Cardiac atrium fibroblast (primary cell): ENCODE measurements at places on chromosomes 4 and X. TPM values are rescaled to one million over a fixed set of nuclear protein-coding genes. Genes with fewer than 3 reads are reported as not detected.

The MMRN1 gene
- total RNA-seq = 0.65 and 2.0 TPM in 2 replicates

The P2RY4 gene
- not detected in 2 replicates for total RNA-seq

The HMGB2 gene
- total RNA-seq = 19.9 and 23.7 TPM in 2 replicates

The NLGN3 gene
- total RNA-seq = 0.16 TPM in 1 of 2 replicates, not detected in the other

The MAGEA4 gene
- total RNA-seq = not detected in 2 replicates

The AVPR2 gene
- total RNA-seq = not detected in 2 replicates

The GLRA3 gene
- not detected in 2 replicates for total RNA-seq

The SLIT2 gene
- 12.8 and 24.1 TPM in 2 replicates for total RNA-seq

The DCAF8L2 gene
- total RNA-seq = not detected in 2 replicates

The CTAG2 gene
- total RNA-seq = not detected in 2 replicates

The PRRG1 gene
- 27.5 and 27.6 TPM in 2 replicates for total RNA-seq

The SMIM43 gene
- total RNA-seq = 1.1 and 2.1 TPM in 2 replicates

The FGF16 gene
- total RNA-seq = not detected in 2 replicates

The NLGN4X gene
- total RNA-seq = 0.18 and 0.49 TPM in 2 replicates

The EMCN gene
- total RNA-seq = 6.7 and 8.3 TPM in 2 replicates

The CENPVL1 gene
- not detected in 2 replicates for total RNA-seq

The TLR2 gene
- total RNA-seq = 0.16 TPM in 1 of 2 replicates, not detected in the other

The BEND2 gene
- total RNA-seq = not detected in 2 replicates
